ENCODE measurements at places on chromosomes 16 and 17.

DNA sequence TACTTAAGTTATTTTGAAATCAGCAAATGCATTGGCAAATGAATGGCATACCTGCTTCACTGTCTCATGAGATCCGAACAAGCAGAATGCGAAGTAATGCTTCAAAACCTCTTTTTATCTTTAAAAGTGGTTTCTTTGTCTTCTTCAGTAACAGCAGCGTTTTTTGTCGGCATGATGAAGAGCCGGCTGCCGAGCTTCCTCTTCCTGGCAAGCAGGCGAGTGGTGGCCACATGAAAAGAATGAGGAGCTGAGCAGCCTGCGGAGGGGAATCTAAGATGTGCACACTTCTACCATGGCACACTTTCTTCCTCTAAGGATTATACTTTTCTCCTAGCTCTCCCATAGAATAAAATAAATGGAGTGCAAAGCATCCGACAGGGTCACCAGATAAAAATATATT, 42.4 kb upstream of the AKTIP start:
- DNase-seq, result no peak

DNA sequence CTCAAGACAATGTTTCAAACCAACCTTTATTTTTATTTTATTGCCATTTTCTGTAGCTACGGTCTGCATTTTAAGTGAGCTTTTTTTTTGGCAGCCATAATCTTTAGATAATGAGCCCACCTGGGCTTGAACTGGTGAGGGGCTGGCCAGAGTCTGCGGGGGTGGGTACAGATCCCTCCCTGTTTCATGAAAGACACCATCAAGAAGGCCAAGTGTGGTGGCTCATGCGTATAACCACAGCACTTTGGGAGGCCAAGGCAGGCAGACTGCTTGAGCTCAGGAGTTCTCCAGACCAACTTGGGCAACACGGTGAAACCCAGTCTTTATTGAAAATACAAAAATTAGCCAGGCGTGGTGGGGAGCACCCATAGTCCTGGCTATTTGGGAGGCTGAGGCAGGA, 113.7 kb downstream of the CPPED1 start:
- no peak for DNase-seq

DNA sequence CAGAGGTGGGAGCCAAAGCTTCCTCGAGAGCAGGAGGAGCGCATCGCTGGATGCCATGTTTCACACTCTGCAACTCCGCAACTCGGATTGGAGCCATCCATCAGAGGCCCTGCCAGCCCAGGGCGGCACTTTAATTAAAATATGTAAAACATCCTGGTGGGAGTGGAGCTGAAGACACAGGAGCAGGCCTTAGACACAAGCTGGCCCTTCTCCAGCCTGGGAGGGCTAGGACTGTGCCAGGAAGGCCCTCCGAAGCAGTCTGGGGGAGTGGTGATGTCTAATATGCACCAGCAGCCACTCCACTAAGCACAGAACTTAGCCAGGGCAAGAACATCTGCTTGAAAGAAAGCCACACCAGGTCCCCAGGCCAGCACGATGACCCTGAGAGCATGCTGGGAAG, 5.8 kb upstream of the CCDC182 start:
- no peak for DNase-seq

- no peak for DNase-seq
These were observed 351.2 kb upstream of the DYNLRB2 start for GRCh38 chr16:80189476-80190175.

DNA sequence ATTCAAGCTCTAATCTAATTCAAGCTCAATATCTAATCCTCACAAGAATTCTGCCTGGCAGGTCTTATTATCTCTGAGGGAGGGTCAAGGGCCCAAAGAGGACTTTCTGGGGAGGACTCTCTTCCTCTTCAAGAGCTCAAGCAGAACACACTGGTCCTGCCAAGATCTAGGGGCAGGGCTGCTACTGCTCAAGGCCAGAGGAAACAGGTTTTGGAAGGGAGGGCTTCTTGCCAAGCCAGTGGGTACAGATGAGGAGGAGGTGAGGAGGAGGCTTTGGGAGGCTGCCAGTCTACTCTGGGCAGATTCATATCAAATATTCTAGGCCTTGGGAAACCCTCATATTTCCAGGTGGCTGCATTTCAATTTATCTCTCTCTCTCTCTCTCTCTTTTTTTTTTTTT, 51.8 kb upstream of the IL34 start:
- no peak for DNase-seq

GRCh38 chr16:72877374-72878028, 170.4 kb downstream of the ZFHX3 start:
- DNase-seq, result peak; percentile 26

DNA sequence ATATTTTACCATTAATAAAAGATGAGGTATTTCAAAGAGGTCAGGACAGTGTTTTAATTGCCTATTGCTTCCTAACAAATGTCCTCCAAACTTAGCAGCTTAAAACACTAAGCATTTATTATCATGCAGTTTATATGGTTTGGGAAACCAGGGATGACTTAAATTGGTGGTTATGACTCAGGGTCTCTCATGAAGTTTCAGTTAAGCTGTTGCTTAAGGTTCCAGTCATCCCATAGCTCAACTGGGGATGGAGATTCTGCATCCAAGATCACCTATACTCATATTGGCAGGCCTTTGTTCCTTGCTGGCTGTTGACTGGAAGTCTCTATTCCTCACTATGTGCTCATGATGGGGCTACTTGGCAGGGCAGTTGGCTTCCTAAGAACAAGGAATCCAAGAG, 1329.9 kb upstream of the GOT2 start:
- no peak for DNase-seq
